Stimulated activated CD8-positive, alpha-beta memory T cell treated with anti-CD3 and anti-CD28 coated beads, Interleukin-15, amount 100 ng/mL, for 4 hours (primary cell): ENCODE measurements at places on chromosomes 5 and 9.

DNA sequence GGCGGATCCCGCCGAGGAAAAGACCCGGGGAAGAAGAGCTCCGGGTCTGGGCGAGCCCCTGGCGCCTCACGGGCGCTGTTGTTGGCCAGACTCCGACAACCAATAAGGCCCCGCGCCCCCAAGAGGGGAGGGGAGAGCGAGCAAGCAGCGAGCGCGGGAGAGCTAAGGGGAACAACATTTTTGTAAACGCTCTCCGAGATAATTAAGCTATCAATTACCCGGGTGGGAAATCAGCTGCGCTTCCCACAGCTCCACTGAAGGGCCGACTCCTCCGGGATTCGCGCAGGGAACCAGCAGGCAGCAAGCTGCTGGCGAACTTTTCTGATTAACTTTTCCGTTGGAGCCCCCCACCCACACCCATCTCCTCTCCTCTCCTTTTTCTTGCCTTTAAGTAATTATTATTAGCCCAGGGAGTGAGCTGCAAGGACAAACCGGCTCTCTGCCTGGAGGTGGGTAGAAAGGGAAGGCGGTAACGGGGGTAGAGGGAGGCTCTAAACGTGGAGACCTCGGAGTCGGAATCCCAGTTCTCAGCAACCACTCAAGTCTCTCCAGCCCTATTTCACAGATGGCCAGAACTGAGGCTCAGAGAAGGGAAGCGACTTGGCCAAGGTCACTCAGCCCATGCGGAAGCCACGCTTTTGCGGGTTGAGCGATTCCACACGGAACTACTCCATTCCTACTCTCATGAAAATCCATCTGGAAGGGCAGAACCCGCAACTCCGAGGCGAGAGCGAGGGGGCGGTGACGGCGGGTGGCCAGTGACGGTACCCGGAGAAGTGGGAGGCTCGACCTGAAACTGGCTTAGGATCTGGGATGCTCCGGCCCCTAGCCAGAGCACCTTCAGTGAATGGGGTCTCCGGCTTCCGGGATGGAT, 1.3 kb downstream of the ASTN2 start:
- DNase-seq: no peak

- no peak for DNase-seq
Observed at GRCh38 chr9:18741945-18742344, 268.0 kb downstream of the ADAMTSL1 start.

GRCh38 chr5:117107859-117108258, 533.2 kb upstream of the SEMA6A start:
- DNase-seq: no peak

GRCh38 chr5:178357121-178357521, 124.5 kb upstream of the PHYKPL start:
- no peak for DNase-seq

GRCh38 chr5:62283005-62283404, 23.0 kb upstream of the KIF2A start:
- no peak for DNase-seq

DNA sequence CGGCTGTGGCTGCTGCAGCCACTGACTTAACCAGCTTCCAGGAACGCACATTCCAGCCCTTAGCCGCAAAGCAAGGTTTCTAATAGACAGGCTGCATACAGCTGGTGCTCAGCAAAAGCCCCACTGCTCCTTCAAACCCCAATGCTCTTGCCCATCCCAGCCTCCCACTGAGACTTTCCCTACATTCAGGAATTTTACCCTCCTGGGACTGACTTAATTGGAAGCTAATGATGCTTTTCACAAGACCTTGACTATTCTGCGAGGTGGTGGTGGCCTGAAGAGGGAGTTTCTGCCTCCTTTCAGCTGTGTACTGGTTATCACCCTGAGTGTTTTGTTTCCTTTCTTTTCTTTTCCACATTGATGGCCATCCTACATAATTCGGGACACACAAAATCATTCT, 164.9 kb upstream of the IRX1 start:
- no peak for DNase-seq

DNA sequence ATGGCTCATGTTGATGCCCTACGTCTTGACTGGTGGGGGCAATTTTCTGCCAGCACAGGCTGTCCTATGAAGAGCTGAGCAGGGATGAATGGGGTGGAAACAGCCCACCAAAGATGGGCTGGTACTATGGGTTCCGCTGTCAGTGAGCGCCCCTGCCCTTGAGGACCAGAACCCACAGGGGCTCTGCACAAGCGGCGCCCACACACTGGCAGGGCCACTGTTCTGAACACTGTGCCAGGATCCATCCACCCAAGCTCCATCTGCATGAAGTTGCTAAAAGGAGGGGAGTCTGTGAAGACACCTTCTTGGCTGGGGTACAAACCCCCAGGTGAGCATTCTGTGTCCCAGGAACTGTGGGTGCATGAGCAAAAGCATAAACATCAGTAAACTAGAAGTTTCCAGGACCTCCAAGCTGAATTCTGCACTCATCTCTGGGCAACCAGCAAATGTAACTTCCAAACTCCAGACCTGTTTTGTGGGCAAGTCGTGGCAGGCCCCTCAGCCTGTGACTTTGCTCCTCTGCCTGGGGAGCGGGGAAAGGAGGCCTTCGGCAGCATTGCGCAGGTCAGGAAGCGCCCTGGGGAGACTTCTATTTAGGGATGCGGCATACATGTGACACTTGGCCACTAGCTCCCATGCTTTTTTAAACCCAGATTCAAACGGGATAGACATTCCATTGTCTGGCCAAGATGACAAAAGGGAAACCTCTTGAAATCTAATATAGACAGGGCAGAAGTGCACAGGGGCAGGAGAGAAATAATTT, 48.9 kb downstream of the PTPN3 start:
- no peak for DNase-seq

- DNase-seq: no peak
Observed at GRCh38 chr5:100165309-100165708, 369.9 kb upstream of the FAM174A start.

DNA sequence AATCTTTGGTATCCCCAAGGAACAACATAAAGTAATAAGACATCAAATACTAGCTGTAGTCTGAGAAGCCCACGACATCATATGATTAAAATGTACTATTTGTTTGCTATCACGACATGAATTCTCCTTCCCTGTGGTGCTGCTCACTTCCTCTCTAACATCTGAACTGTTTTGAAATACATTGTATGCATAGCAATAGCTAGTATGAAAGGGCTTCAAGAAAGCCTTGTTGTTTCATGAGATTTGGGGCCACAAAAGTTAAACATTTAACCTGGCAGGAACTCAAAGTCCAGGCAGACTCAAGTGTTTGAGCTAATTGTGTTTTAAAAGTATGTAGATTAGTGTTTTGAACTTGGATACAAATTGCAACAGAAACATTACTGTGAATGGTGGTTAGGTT, 237.4 kb upstream of the PTGER4 start:
- DNase-seq: no peak

DNA sequence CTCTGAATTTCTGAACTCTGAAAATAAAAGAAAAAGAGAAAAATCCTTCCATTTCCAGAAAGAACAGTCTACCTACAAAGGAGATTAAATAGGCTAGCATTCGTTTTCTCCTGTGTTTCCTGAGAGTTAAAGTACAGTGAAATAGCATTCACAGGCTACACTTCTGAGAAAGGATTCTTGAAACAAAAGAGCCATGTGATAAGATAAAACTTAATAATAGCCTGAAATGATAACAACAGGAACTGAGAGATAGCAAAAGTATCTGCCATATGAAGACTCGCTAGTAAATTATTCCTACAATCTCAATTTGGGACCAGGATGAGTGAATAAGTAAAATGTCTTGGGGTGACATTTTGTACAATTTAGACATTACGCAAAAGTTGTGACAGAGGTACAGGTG, 62.4 kb downstream of the FBN2 start:
- no peak for DNase-seq

DNA sequence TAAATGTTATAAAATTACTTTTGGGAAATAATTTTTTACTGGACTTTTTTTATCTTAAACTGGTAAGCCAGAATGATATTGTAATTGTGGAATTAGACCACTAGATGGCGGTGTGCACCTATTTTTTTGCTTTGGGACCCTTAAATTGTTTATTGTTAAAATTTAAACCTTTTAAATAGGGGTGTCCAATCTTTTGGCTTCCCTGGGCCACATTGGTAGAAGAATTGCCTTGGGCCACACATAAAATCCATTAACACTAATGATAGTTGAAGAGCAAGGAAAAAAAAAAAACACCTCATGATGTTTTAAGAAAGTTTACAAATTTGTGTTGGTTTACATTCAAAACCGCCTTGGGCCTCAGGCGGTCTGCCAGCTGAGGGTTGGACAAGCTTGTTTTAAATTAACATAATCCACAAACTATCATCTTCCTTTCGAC, 28.4 kb upstream of the GADD45G start:
- DNase-seq: no peak

- no peak for DNase-seq
Observed at GRCh38 chr5:176644878-176645670, 2.2 kb upstream of the TSPAN17 start.

GRCh38 chr5:40879163-40879942, 29.9 kb upstream of the C7 start:
- no peak for DNase-seq

GRCh38 chr9:97978371-97979130, 4.6 kb upstream of the ANP32B start:
- DNase-seq: no peak

GRCh38 chr5:11903121-11903613, 1.1 kb downstream of the CTNND2 start:
- no peak for DNase-seq

GRCh38 chr5:6490693-6491092, 42.0 kb downstream of the UBE2QL1 start:
- DNase-seq: no peak

- no peak for DNase-seq
Observed at GRCh38 chr5:14777932-14778791, 93.4 kb downstream of the ANKH start.

DNA sequence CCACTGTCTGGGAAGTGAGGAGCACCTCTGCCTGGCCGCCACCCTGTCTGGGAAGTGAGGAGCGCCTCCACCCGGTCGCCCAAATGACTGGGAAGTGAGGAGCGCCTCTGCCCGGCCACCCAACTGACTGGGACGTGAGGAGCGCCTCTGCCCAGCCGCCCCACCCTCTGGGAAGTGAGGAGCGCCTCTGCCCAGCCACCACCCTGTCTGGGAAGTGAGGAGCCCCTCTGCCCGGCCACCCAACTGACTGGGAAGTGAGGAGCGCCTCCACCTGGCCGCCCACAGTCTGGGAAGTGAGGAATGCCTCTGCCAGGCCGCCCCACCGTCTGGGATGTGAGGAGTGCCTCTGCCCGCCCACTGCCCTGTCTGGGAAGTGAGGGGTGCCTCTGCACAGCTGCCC, 32.9 kb downstream of the SAXO1 start:
- DNase-seq: no peak

DNA sequence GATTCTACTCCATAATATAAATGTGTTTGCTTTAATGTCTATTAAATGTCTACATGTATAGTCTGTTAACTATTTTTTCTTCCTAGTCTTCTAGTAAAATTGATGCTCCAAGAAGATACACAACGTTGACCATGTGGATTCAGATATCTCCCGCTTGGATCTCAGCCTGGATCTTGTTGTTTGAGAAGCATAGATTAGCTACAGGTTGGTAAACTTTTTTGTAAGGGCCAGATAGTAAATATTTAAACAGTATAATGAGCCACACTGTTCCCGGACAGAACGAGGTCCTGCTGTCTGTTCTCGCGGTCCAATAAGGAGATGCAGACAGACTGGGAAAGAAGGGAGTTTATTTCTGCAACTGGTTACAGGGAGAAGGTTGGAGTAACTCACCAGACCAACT, 86.2 kb upstream of the IL12B start:
- DNase-seq: no peak

DNA sequence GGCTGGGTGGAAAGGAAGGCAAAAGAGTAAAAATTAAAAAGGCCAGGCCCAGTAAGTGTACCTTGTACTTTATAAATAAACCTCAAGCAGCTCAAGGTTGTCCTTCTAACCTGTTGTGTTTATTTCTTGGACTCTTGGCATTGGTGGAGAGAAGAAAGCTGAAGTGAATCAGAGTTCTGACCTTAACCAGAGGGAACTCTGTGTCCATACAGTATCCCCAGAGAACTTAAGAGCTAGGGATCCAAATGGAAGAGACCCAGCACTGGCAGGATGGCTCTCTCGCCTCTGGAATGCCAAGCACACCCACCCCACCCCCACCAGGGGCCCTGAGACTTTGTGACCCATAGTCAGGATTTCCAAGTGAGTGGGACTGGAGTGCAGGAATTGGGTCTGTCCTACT, 14.2 kb downstream of the NUDT2 start:
- no peak for DNase-seq

- no peak for DNase-seq
Observed at GRCh38 chr9:84189904-84190303, 150.7 kb downstream of the SLC28A3 start.

DNA sequence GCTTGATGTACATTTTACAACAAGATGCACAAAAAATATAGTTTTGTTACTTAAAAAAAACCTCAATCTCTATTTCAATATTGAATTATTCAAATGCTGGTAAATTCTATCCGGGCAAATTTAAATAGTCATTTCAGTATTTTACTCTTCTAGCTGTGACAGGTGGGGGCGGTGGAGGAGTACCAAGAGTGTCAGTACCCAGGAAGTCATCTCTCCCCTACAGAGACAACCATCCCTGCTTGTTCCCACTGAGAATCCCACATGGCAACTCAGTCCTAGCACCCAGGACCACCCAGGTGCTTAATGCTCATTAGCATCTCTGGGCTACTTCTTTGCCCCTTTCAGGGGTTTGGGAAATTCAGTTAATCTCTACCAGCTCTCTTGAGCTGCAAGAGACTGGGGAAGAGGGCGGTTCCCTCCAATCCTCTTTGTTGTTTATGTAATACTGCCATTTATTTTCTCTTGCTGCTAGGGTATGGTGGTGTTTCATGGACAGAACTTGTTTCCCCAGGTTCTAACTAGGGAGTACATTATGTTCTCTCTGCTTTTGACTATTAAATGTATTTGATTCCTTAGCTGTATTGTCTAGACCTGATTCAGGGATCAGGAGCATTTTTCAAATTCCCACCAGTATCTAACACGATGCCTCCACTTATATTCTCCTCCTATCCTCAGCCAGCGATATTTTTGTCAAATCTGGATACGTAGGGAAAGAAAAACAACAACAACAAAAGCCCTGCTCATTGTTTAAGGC, 122.5 kb downstream of the CDH18 start:
- no peak for DNase-seq

- no peak for DNase-seq
Observed at GRCh38 chr5:154962494-154962893, 21.6 kb downstream of the MRPL22 start.

- no peak for DNase-seq
Observed at GRCh38 chr9:129481424-129481809, 139.5 kb downstream of the C9orf50 start.
